ENCODE measurements at places on chromosomes 12 and 14. TPM values are rescaled to one million over a fixed set of nuclear protein-coding genes. Genes with fewer than 3 reads are reported as not detected.
A peak's percentile ranks its signal among the peaks of the same experiment; 100 is the strongest.

DNA sequence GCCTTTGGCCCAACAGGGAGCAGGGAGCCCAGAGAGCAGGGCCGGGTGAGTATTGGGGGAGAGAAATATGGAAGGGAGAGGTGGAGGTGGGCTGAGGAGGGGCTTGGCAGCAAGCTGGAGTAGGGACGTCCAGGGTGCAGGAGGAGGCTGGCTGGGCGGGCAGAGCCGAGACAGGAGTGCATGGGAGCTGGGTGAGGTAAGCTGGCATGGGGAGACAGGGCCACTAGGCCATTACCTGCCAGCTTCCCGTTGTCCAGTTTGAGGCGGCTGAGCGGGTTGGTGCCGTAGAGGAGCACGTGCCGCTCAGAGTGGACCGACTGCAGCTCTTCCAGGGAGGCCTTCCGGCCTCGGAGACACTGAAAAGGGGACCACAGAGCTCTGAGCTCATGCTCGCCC is 18.3 kb downstream of the SLC48A1 start:
- H3K27ac ChIP-seq, result no peak overlapping the region
- H3K36me3 ChIP-seq, result peaks cover 70% of the 10 kb centered on the region
- no peaks in the 10 kb centered on the region for H3K27me3 ChIP-seq
- no peak for DNase-seq
- no peaks in the 10 kb centered on the region for H3K4me1 ChIP-seq
- no peak overlapping the region for H3K4me3 ChIP-seq

DNA sequence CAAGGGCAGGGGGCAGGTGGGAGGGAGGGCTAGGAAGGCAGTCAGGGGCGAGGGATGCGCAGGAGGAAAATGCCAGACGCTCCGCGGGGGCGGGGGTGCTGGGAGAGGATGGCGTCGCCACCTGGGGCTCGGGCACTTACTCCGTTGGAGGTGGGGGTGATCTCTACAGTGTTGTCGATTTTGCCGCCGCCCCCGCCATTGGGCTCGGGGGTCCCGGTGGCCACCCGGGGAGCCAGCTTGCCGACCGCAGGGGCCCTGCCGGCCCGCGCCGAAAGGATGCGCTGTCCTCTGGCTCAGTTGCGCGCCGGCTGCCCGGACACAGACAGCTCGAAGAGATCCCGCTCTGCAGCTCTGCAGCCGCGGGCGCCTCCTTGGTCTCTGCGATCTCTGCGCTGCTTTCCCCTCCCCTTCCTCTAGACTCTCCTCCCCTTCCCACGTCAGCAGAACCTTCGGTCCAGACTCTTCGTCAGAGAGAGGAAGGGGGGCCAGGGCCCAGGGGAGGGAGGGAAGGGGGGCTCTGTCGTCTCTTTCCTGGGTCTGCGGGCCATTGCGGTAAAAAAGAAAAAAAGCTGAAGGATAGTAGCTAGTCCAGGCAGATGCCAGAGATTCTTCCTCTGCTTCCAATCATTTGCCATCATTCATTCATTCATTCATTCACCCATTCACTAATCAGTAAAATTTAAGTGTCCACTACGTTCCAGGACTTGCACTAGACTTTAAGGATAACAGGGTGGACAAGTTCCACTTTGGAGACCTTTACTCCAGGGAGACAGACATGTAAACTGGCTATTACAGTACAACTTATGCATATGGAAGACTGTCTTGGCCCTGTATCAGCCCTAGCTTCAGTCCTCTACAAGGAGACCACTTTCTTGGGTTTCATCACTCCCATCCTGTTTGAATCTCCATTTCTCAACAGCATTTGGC is at the start of gene SLC22A17:
Gene SLC22A17, minus strand, starts transcription at position 382 of the 927 bp plus-strand sequence.
- H3K27me3 ChIP-seq, result no peaks in the 10 kb centered on the region
- no peak within 1 kb of the TSS for H3K27ac ChIP-seq
- H3K4me3 ChIP-seq, result peak within 1 kb of the TSS; percentile 44
- no peaks in the 10 kb centered on the region for H3K36me3 ChIP-seq
- DNase-seq, result peak; percentile 71
- H3K4me1 ChIP-seq, result peaks cover 4% of the 10 kb centered on the region

DNA sequence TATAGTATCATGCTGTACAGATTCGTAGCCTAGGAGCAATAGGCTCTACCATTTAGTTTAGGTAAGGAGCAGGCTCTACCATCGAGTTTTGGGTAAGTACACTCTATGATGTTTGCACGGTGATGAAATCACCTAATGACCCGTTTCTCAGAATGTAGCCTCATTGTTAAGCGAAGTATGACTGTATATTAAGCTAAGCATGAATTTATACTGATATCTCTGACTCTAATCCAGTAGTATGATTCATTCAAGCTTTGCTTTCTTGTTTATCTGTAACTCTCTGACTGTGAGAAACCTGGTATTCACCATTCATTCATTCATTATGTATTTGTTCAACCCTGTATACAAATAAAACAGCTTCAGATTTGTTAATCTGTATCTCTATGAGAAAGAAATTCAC is 283.9 kb upstream of the PRICKLE1 start:
- H3K4me3 ChIP-seq, result no peak overlapping the region
- no peak for DNase-seq
- no peaks in the 10 kb centered on the region for H3K36me3 ChIP-seq
- no peak overlapping the region for H3K27ac ChIP-seq

DNA sequence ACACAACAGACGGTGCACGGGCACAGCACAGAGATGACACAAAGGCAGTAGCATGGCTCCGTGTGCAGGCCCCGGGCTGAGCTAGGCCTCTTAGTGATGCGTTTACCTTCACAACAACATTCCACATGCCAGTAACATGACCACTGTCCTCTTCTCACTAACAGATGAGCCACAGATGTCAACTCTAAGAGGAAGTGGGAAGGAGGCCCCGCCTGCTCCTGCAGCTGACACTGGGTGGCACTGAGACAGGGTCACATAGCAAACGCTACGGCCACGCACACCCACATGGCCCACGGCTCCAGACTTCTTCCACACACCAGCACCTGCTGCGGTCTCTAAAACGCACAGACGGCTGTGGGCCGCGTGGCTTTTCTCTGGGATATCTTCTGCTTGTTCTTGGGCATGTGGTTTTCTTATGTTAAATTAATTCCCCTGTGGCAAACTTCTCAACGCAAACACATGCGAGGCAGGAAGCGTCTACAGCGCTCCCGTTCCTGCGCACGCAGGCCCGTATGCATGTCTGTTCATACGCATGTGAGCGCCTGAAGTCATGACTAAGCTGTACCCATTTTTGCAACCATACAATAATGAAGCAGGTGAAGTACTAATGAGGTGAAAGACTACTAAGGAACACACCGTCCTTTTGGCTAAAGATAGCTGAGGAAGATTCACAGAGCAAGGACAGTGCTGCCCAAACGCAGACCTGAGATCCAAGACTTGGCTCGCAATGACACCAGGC is 26.8 kb downstream of the AMN start:
- H3K36me3 ChIP-seq, result no peaks in the 10 kb centered on the region
- peak overlapping the region; percentile 15 for H3K4me3 ChIP-seq
- DNase-seq, result no peak
- H3K27me3 ChIP-seq, result no peaks in the 10 kb centered on the region
- peaks cover 21% of the 10 kb centered on the region for H3K4me1 ChIP-seq
- no peak overlapping the region for H3K27ac ChIP-seq

The INSM2 gene
- not detected for total RNA-seq

The CDKL1 gene
- total RNA-seq, result 4.8 TPM

The TMTC2 gene
- total RNA-seq, result 2.5 TPM

- no peak overlapping the region for H3K4me3 ChIP-seq
- no peak for DNase-seq
- H3K27me3 ChIP-seq, result no peaks in the 10 kb centered on the region
Measured at GRCh38 chr12:62403031-62403430, 63.6 kb upstream of the MON2 start.

DNA sequence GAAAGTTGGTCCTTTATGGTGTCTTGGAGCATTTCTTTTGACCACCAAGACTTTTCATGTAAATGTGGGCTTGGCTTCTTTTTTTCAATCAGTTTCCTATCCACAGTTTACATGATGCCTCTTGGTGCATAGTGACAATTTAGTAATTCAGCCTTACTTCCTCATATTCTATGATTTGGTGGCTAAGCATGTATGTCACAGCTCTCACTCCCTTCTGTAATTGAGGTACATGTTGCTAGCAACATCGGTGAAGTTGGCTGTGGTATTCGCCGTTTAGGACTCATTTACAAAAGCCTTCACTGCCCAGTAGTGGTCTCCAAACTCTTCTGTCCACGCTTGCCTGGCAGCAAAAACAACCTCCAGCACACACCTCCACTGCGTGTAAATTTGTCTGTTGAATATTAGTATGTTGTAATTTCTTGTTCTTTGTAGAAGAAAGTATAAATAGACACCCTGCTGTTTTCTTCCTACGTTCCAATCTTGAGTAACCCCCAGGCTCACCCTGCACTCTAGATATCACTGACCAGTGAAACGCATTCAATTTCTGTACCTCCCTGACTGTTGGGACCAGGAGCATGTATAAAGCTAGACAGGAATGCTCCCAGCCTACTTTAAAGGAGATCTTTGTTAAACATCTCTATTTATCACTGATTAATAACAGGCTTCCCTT is 90.4 kb downstream of the PPP2R5C start:
- DNase-seq, result no peak
- peaks cover 13% of the 10 kb centered on the region for H3K36me3 ChIP-seq
- no peaks in the 10 kb centered on the region for H3K27me3 ChIP-seq
- H3K4me3 ChIP-seq, result no peak overlapping the region
- no peak overlapping the region for H3K27ac ChIP-seq
- peaks cover 83% of the 10 kb centered on the region for H3K4me1 ChIP-seq

DNA sequence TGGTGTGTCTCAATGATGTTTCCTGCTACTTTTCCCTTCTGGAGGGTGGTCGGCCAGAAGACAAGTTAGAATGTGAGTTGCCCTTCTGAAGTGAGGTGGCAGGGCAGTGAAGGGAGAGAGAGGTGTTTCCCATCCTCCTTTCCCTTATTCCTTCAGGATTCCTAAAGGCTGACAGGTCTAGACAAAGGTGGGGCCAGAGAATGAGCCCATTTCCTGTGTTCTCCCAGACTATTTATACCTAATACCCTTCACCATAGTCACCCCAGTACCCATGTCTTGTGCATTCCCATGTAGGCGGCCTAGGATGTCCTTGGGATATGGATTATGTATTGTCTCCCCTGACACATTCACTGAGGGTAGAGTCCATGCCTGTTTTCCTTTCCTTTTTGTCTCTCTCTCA is 7.0 kb downstream of the DGKA start:
- H3K4me1 ChIP-seq, result peaks cover 93% of the 10 kb centered on the region
- no peak overlapping the region for H3K4me3 ChIP-seq
- H3K27me3 ChIP-seq, result no peaks in the 10 kb centered on the region
- no peak for DNase-seq

DNA sequence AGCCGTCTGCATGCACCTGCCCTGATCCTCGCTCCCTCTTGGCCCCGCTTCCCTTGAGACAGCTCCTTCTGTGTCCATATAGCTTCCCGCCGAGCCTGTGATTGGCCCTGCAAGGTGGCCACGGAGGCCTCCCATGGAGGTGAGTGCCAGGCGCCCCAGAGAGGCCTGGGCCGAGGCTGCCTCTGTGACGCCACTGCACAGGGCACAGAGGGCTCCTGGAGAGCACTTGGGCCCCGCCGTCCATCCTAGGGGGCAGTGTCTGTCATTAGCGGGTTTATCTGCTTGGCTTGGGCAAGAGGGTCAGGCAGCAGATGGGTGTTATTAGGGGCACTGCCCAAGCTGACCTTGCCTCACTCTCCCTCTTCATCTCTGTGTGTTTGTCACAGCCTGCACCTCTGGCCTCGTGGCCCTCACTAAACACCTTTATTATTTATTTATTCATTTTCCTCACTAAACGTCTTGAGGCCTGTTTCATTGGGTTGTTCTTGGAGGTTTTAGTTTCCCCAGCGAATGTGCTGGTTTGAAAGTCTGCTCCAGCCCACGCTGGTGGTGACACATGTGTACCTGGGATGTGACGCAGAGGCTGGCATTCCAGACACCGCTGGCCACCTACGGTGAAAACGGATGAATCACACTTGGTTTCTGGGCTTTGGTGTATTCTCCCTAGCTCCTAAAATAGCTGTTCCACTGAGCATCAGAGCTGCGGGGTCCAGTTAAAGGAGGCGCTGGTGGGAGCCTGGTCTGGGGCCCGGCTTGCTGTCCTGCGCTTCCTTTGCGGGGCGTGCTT is 5.9 kb downstream of the ZFYVE21 start:
- no peak overlapping the region for H3K27ac ChIP-seq
- H3K4me3 ChIP-seq, result no peak overlapping the region
- DNase-seq, result no peak

The SLC39A5 gene
- 0.62 TPM for total RNA-seq

DNA sequence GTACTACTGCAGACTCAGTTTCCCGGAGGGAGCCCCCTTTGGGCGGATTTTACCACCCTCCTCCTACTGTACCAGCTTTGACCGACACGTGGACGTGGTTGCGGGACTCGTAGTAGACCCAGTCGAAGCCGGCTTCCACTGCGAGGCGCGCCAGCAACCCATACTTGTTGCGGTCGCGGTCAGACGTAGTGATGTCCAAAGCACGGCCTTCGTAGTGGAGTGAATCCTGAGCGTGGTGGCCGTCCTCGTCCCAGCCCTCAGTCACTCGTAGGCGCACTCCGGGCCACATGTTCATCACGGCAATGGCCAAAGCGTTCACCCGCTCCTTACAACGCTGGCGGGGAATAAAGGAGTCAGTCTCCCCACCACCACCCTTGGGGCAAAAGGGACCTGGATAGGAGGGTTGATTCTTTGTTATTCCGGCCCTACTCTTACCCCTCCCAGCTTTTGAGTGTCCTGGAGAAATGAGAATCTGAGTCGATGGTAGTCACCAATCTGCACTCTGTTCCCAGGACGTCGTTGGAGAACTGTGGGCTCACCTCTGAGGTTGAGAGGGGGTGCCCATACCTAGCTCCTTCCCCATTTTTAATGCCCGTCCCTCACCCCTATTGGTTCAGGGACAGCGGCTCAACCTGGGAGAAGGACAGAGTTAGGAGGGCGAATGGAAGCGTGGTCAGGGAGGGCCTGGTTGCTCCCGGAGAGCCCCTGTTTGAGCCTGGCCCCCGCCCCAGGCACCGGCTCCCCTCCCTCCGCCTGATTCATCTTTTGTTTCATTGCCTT is 3.4 kb downstream of the DHH start:
- H3K27ac ChIP-seq, result peak overlapping the region; percentile 52
- H3K27me3 ChIP-seq, result peaks cover 63% of the 10 kb centered on the region
- peaks cover 59% of the 10 kb centered on the region for H3K4me1 ChIP-seq
- no peak overlapping the region for H3K4me3 ChIP-seq

GRCh38 chr12:6666211-6666610 is 3.3 kb upstream of the ING4 start:
- H3K36me3 ChIP-seq, result peaks cover 40% of the 10 kb centered on the region
- no peak for DNase-seq
- no peaks in the 10 kb centered on the region for H3K27me3 ChIP-seq
- peaks cover 20% of the 10 kb centered on the region for H3K4me1 ChIP-seq
- H3K27ac ChIP-seq, result no peak overlapping the region

- H3K27me3 ChIP-seq, result no peaks in the 10 kb centered on the region
- H3K36me3 ChIP-seq, result no peaks in the 10 kb centered on the region
- no peak overlapping the region for H3K4me3 ChIP-seq
- no peaks in the 10 kb centered on the region for H3K4me1 ChIP-seq
- no peak for DNase-seq
Measured at GRCh38 chr12:24421759-24422158, 472.3 kb upstream of the SOX5 start.

All from CD8-positive, alpha-beta memory T cell (primary cell).